Upper lobe of right lung (tissue), 1 donor: ENCODE measurements at places on chromosomes 4 and X.

- DNase-seq = no peak
These were observed 25.7 kb downstream of the TRPC5 start for GRCh38 chrX:112056886-112057285.

DNA sequence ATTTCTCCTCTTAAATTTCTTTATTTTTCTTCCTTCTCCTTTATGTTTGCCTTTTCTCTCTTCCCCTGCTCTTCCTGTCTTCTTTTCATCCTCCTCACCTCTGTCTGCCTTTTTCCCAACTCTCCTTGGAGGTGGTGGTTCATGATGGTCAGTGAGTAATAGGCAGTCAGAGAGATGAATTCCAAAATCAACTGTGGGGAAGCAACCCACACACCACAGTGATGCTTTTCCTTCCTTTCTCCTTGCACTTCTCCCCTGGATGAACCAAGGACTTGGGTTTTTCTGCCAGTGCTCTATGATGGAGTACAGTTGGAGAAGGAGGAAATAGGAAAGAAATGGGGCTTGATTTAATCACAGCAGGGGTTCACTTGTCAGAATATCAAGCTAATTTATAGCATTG, 153.8 kb downstream of the DCK start:
- no peak for DNase-seq

DNA sequence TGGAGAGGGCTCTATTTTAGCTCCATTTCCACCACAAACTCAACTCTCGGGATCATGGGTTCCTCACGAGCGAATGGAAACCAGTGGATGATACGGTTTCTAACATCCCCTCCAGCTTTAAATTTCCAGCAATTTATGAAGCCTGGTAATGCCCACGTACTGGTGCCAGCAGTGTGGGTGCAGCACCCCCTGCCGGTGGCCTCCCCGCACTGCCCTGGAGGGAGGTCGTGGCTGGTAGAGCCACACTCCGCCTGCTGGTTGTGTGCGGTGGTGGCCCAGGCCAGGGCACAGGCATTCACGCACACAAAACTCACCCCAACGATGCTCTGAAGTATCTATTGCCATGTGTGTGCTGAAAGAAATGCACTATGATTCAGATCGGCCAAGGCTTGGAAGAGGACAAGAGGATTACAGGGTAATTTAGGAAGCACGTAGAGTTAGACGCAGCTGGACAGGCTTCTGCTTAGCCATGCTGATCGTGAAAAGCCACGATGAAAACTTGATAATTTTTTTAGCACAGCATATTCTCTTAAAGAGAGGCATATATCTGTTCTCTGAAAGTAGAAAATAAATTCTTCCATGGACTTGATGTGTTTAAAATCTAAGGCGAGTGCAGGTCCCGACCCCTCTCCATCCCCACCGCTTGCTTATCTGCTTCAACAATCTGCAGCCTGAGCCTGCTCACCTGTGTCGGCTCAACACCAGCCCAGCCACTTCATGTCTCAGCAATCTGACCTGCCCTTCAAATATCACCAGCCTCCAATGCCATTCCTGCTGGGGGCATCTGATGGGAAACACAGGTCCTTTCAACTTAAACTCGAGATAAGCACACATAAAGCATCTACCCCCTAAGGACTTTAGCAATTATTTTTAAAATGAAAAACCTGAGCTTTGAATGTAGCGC, 59.1 kb downstream of the SCD5 start:
- DNase-seq = peak; percentile 88

DNA sequence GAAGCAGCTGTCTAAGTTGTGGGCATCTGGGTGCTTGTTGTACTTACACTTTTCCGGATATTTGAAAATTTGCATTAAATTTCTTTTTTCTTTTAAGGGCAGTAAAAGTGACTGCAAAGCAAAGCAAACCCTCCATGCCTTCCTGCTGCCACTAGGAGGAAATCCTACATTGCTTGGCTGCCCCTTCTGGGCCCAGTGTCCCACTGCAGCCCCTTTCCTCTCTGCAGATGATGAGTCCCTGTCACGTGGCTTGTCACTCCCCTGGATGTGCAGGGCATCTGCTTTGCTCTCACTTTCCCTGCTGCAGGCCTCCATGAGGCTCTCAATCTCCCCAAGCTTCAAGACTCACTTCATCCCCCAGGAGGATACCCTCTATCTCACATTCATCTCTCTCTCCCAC, 12.7 kb downstream of the TSR2 start:
- no peak for DNase-seq

- no peak for DNase-seq
These were observed 388.5 kb upstream of the SPANXN4 start for GRCh38 chrX:142637206-142637605.

DNA sequence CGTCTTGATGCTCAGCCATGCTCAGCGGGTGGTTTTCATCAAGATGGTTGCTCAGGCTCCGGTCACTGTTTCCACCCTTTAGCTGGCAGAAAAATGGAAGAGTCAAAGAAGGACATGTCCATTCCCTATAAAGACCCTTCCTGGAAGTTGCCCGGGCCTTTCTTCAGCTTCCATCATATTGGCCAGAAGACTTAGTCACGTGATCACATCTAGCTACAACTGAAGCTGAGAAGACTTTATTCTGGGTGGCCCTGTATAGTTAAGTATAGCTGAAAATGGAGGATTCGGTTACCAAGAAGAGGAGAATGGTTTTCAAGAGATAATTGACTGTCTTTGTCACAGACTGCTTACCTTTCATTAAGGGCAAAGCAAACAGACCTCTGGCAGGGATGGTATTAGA, 296.7 kb upstream of the CASK start:
- no peak for DNase-seq

- no peak for DNase-seq
These were observed 24.8 kb downstream of the CCSER1 start for GRCh38 chr4:90152024-90152423.

- no peak for DNase-seq
These were observed 42.4 kb upstream of the ATP6AP2 start for GRCh38 chrX:40538406-40538805.
